ENCODE measurements at places on chromosomes 11 and 22. TPM values are rescaled to one million over a fixed set of nuclear protein-coding genes. Genes with fewer than 3 reads are reported as not detected.

- DNase-seq, result no peak
These were observed 36.3 kb upstream of the LYVE1 start for GRCh38 chr11:10604798-10605197.

- peak; percentile 26 for DNase-seq
These were observed 98.0 kb upstream of the ASPHD2 start for GRCh38 chr22:26330971-26331625.

CASP1 gene
- 8.3 TPM for total RNA-seq

NAA40 gene
- total RNA-seq, result 7.1 TPM

GRCh38 chr11:4480577-4481239 is 1.7 kb upstream of the OR52K1 start:
- peak; percentile 4 for DNase-seq

BIK gene
- total RNA-seq, result 45.0 TPM

GRCh38 chr22:37692627-37693285 is 4.1 kb upstream of the TRIOBP start:
- no peak for DNase-seq

MB gene
- not detected for total RNA-seq

TMEM151A gene
- total RNA-seq, result 0.10 TPM

DNA sequence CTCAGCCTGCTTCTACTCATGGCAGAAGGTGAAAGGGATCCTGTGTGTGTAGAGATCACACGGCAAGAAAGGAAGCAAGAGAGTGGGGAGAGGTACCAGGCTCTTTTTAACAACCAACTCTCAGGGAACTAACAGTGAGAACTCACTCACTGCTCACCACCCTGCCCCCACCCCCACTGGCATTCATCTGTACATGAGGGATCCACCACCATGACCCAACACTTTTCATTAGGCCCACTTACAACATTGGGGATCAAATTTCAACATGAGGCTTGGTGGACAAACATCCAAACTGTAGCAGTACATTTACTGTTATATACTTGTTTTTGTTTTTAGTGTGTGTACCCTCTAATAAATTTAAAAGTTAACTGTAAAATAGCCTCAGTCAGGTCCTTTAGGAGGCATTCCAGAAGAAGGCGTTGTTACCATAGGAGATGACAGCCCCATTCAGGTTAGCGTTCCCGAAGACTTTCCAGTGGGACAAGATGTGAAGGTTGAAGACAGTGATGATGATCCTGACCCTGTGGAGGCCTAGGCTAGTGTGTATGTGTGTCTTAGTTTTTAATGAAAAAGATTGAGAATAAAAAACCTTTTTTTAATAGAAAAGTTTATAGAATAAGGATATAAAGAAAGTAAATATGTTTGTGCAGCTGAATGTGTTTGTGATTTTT is 11.3 kb downstream of the CUL5 start:
- peak; percentile 34 for DNase-seq

DNA sequence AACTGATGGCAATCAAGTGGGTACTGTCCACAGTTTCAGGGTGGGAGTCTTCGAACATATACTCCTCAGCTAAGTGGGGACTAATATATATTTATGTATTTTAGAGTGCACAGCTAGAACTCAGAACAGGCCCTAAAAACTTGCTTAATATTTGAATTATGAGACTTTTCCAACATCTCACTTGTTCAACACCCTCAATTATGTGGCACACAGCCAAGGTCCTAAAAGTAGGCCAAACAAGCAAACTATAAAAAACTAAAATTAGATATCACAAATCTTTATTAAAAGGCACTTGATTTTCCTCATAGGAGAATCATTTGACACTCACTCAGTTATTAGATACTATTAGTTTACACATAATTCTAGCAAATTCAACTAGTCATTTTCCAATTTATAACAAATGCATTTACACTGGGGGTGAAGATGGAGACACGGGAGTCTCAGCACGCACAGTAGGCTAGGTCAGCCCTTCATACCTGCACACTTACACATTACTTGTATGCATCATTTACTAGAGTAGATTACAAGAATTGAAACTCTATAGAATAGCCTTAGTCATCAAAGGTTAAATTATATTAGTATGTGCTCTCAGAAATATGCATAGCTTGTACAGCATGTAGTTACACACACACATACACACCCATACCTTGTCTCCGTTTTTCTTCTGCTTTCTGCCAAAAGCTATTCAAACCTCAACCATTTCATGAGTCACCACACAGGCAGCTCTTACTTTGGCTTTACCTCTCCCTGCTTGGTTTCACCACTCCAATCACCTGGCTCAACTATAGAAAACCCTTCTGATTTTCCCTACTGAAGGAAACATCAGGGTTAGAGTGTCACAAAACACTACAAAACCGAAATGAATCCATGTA is 171.5 kb downstream of the SBF2 start:
- DNase-seq, result peak; percentile 95

- DNase-seq, result no peak
These were observed 317.8 kb downstream of the NTM start for GRCh38 chr11:131688048-131688693.

SCO2 gene
- 2.0 TPM for total RNA-seq

UPK3A gene
- not detected for total RNA-seq

KDELR3 gene
- 73.5 TPM for total RNA-seq

DNA sequence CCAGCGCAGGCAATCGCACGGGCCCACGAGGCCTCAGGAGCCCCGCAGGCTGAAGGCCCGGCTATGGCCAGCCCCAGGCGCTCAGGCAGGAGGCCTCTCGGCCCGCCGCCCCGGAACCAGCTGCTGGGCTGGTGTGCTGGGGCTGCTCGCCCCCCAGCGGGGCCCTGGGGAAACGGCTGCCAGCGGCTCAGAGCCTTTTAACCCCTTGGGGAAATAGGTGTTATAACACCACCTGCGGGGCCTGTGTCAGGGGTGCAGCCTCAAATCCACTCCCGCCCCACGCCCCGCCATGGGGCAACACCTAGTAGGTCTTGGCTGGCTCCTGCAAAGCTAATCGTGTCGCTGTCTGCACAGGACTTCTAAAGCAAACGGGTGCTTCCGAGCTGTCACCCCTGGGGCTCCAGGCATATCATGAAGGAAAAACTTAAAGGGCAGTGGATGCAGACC is 237.4 kb downstream of the TTC28 start:
- DNase-seq, result peak; percentile 53

- DNase-seq, result no peak
These were observed 65.6 kb downstream of the CECR2 start for GRCh38 chr22:17434856-17435255.

DNA sequence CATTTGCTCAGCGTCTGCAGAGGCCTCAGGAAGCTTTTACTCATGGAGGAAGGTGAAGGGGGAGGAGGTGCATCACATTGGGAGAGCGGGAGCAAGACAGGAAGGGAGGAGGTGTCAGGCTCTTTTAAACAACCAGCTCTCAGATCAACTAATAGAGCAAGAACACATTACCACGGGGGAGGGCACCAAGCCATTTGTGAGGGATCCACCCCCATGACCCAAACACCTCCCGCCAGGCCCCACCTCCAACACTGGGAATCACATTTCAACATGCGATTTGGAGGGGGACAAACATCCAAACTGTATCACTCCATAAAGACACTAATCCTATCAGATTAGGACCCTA is 18.9 kb upstream of the THY1 start:
- DNase-seq, result no peak

- no peak for DNase-seq
These were observed 16.6 kb downstream of the PAK1 start for GRCh38 chr11:77457340-77457739.

- no peak for DNase-seq
These were observed 13.3 kb downstream of the ARHGAP1 start for GRCh38 chr11:46686886-46687795.

DNA sequence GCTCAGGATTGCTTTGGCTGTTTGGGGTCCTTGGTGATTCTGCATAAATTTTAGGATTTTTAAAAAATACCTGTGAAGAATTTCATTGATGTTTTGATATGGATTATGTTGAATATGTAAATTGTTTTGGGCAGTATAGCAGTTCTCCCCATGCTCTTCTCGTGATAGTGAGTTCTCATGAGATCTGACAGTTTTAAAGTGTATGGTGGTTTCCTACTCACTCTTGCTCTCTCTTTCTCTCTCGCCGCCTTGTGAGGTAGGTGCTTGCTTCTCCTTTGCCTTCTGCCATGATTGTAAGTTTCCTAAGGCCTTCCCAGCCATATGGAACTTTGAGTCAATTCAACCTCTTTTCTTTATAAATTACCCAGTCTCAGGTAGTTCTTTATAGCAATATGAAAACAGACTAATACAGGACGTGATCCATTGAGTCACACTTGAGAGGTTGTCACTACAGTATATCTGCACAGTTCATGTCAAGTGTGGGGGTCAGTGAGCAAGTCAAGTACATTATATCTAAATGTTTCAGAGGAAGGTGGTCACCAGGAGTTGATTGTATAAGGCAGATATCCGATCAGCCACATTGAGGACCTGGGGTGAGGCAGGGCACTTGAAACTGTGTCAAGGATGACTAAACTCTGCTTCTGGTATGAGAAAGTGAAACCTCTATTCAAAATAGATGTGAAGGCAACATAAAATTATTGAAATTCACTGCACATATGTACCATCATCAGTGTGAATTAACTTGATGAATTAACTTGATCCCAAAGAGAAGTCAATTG is 70.7 kb upstream of the CCDC179 start:
- DNase-seq, result no peak
